ENCODE measurements at places on chromosomes 11 and 22. TPM values are rescaled to one million over a fixed set of nuclear protein-coding genes. Genes with fewer than 3 reads are reported as not detected.
A peak's percentile ranks its signal among the peaks of the same experiment; 100 is the strongest.

GRCh38 chr11:28366549-28367346 is 258.6 kb downstream of the METTL15 start:
- DNase-seq: no peak

DNA sequence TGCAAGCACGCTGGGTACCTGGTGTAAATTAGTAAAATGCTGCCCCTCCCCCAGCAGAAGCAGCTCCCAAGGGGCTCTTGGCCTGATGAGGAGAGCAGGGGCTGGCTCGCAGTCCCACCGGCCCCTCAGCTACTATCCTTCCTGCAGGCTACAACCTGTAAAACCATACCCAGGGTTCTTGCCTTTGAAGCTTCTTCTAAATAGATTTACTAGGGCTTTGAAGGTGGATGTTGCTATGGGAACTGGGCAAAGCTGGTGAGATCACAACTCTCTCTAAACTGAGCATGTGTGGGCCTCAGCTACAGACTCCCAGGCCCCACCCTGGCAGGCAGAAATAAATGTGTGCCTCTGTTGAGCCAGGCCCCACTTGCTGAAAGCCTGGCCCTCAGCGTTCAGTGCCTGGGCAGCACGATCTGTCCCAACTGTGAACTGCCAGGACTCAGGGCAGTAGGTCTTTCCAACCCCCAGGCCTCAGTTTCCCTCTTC is 18.5 kb downstream of the CD5 start:
- no peak for DNase-seq

ABCC8 gene
- 2.1 TPM for total RNA-seq

GRCh38 chr11:22392561-22392960 is 54.4 kb downstream of the SLC17A6 start:
- no peak for DNase-seq

GRCh38 chr11:71946144-71946571 is 17.3 kb downstream of the RNF121 start:
- DNase-seq: no peak

GRCh38 chr11:61732705-61733104 is 19.7 kb upstream of the MYRF start:
- DNase-seq: peak; percentile 56

- DNase-seq: no peak
Observed at GRCh38 chr11:18455686-18456372, at the start of gene LDHAL6A. LDHAL6A (plus strand) TSS chr11:18455856; CDS start chr11:18456681, 825 bp downstream.

DNA sequence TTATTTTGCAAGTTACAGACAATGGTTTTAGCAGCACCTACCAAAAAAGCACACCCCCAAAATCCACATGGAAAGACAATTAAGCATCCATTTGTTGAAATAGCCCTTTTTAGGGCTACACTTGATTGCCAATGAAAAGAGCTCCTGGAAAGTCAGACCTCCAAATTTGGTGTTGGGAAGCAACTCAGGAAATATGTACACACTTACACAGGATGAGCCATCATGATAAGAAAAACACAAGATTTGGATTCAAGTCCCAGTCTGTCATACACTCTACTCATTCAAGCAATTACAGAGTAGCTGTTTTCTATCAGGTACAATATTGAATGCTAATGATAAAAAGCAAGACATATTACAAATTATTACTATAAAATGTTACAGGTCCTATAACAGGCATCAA is 31.5 kb downstream of the FAM168A start:
- DNase-seq: no peak

DNA sequence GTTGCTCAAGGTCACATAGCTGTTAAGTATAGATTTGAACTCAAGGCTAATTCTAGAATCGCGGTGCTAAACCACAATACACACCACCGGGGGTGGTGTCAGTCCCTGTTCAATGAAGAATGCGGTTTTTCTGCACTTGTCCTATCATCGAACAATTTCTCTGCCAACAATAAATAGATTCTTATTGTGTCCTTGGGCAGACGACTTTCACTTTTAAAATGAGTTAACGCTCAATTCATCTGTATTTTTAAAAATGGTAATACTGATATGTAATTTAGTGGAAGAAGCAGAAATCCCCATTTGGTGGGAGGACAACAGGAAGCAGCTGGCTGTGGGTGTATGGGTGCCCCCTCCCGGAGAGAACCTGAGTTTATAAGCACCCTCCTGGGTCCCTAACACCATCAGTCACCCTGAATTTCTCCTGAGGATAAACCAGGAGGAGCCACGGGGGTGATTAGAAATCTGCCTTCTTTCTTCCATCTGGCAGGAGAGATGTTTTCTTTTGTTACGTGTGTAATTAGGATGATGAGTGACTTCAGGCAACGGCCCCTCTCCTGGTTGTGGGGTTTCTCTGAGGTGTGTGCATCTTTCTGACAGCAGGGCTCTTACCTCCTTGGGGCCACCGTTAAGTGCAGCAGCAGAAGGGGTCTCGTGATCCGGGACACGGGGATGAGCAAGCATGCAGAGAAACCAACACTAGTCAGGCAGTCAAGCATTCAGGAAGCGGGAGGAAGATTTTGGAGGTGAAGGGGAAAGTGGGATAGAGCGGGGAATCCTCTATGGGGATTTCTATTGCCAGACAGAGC is 87.7 kb downstream of the GRAMD1B start:
- no peak for DNase-seq

DNA sequence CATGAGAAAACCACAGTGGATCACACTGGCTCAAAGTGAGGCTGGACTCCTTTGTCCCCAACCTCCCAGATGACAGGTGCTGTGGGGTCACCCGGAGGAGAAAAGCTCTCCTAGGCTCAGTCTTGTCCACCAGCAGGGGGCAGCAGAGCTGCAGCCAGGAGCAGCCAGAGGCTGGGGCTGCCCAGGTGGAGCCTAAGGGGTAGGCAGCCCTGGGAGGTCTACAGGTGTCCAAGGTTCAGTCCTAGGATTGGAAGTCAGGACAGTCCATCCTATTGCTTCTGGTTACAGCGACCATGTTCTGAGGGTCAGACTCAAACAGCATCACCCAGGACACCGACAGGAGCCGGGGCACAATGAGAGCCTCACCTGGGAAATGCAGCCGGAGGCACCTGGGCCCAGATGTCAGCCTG is 77.6 kb upstream of the IGLL5 start:
- DNase-seq: peak; percentile 78

NEAT1 gene
- total RNA-seq: 508 TPM
